ENCODE measurements at places on chromosomes 4 and X. TPM values are rescaled to one million over a fixed set of nuclear protein-coding genes. Genes with fewer than 3 reads are reported as not detected.

DNA sequence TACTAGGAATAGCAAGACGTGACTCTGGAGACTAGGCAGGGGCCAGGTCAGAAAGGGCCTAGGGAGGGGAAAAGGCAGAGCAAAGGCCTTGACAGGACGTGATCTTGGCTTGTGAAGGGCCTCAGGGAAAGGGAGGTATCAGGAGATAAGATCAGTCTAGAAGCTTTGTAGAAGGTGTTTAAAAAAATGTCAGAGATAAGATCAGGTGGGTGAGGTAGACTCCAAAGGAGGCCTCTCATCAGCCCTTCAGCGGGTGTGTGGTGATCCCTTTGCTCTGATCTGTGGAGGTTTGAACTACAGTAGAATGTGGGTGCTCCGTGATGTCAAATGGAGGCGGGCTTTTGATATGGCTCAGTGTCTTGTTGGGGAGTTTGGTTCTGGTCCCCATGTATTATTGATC, 78.8 kb upstream of the PRPS1 start:
- no peak for DNase-seq

DNA sequence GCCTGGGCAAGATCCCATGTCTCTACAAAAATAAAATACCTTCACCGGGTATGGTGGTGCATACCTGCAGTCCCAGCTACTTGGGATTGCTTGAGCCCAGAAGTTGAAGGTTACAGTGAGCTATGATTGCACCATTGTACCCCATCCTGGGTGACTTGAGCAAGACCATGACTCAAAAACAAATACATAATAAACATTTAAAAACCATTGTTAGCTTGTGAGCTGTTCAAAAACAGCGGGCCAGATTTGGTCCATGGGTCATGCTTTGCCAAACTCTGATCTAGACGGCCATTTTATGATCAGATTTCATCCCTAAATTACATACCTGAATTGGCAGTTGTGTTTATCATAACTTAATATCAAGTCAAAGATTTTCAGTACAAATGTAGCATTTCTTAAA, 76.0 kb upstream of the GPM6B start:
- DNase-seq, result no peak

GRCh38 chr4:822361-823175, 3.4 kb downstream of the CPLX1 start:
- no peak for DNase-seq

- DNase-seq, result no peak
Measured at GRCh38 chr4:157045507-157046127, 30.3 kb upstream of the GLRB start.

- no peak for DNase-seq
Measured at GRCh38 chr4:43133566-43133965, 241.1 kb downstream of the GRXCR1 start.

GRCh38 chrX:2712428-2712827, 21.3 kb downstream of the CD99 start:
- DNase-seq, result no peak

DNA sequence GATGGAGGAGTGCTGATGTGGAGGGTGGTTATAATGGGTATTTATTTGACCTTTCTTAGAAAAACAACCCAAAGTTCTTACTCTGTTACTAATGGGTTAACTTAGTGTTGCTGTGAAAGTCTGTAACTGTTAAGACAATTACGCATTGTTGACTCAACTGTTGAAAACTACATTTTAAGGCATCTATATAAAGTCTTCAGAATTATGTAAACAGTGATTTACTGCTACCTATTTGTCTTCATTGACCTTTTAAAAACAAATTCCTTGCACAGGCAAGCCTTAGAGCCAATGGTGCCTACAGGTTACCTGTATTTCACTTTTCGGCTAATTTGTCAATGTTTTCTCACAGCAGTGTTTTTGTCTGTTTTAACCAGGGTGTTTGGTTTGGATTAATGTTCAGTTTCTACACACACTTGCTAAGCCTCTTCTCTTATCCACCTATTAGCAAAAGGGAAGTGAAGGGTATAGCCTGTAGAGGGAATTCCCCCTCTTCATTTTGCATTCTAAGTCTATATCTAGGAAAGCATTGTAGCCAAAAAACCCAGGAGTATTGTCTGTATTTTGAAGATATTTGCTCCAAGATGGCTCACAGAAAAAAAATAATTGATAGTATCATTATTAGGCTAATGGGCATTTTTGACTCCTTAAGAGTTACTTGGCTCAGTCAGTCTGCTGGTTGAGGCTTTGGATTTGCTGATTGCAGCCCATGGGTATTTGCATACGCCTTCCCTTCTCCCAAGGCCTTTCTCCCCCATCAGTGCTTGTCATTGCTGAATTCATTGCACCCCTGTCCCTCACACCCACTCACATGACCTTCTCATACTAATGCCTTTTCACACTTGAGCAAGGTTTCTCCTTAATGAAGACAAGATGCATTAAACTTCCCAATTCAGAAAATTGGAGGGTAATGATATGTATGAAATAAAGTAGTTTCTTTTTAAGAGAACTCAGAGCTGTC, 30.5 kb downstream of the AFF1 start:
- DNase-seq, result no peak

DNA sequence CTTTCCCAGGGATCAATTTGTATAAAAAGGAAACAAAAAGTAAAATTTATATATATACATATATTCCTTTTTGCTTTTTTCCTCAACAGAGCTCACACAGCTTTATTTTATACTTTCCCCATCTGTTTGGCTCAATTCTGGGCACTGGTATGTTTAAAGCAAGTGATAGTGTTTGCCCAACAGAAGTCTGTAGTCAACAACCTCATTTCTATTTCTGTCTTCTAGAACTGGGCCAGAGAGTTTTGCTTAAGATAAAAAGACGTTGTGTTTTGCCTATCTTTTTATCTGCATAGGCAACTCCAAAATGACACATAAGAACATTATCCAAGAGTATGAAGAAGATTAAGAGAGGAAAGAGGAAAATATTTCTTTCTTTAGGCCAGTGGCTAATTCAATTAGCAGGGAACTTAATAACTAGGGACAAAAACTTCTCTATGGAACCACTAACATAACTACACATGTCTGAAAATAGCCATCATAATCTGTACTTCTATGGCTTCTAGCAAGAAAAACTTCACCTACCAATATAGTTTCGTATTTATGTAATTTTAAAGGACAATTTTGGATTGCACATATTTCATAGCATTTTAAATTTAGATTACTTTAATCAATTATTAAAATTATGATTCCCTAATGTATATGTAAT, 1300.5 kb downstream of the ARAP2 start:
- DNase-seq, result no peak

DNA sequence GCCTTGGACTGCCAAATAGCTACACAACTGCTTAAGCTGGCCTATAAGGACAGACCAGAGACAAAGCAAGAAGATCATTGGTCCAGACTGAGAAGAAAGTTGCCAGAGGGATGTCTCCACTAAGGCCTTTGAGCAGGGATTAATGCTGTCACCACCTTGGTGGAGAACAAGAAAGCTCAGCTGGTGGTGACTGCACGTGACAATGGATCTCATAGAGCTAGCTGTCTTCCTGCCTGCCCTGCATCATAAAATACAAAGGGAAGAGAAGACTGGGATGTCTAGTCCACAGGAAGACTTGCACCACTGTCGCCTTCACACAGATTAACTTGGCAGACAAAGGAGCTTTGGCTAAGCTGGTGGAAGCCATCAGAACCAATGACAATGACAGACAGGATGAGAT, 40.5 kb upstream of the FAM120C start:
- DNase-seq, result no peak

DNA sequence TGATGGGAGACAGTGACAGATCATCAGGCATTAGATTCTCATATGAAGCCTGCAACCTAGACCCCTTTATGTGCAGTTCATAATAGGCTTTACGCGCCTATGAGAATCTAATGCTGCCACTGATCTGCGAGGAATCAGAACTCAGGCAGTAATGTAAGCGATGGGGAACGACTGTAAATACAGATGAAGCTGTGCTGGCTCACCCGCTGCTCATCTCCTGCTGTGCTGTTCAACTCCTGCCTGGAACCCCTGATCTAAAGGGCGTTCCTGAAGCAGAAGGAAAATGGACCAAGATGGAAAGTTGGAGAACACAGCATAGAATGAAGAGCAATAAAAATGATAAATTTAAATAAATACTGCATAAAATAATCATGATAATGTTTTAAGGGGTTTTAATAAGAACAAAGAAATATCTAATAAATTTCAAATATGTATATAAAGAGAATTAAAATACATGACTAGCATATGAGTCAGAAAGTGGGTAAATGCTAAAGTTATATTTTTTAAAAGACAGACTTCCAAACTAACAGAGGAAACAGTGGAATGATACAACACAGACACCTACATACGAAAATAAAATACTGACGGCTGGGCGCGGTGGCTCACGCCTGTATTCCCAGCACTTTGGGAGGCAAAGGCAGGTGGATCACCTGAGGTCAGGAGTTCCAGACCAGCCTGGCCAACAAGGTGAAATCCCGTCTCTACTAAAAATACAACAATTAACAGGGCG, 59.2 kb downstream of the RBM47 start:
- no peak for DNase-seq

Gene ADAM29
- not detected for total RNA-seq

DNA sequence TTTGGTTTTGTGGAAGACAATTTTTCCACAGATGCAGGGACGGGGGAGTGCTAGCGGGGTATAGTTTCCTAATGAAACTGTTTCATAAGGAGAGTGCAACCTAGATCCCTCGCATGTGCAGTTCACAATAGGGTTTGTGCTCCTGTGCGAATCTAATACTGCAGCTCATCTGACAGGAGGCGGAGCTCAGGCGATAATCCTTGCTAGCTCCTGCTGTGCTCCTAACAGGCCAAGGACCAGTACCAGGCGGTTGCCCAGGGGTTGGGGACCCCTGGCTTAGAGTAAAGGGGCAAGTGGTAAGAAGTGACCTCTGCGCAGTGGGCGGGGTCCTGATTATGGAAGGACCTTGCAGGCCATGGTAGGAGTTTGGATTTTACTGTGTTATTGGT, 3.8 kb downstream of the SCML1 start:
- no peak for DNase-seq

Gene ODAPH
- total RNA-seq, result not detected

Gene CCNA2
- total RNA-seq, result 27.3 TPM

DNA sequence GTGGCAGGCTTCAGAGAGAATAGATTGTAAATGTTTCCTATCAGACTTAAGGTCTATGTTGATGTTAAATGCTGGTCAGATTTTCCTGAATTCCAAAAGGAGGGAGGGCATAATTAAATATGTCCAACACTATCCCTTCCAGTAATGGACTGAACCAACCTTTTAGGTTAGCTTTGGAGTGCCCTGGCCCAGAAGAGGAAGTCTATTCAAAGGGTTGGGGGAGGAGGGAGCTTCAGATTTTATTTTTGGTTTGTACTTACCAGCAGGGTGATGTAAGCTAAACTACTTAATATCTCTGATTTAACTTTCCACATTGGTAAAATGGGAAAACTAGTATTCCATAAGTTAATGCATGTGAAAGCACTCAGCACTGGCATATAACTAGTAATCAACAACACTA, 91.1 kb downstream of the RBM46 start:
- DNase-seq, result no peak

GRCh38 chr4:28973587-28974350, 1746.4 kb upstream of the PCDH7 start:
- DNase-seq, result no peak

Measured in progenitor cell of endocrine pancreas (in vitro differentiated cells).